ENCODE measurements at places on chromosomes 16 and 17.

DNA sequence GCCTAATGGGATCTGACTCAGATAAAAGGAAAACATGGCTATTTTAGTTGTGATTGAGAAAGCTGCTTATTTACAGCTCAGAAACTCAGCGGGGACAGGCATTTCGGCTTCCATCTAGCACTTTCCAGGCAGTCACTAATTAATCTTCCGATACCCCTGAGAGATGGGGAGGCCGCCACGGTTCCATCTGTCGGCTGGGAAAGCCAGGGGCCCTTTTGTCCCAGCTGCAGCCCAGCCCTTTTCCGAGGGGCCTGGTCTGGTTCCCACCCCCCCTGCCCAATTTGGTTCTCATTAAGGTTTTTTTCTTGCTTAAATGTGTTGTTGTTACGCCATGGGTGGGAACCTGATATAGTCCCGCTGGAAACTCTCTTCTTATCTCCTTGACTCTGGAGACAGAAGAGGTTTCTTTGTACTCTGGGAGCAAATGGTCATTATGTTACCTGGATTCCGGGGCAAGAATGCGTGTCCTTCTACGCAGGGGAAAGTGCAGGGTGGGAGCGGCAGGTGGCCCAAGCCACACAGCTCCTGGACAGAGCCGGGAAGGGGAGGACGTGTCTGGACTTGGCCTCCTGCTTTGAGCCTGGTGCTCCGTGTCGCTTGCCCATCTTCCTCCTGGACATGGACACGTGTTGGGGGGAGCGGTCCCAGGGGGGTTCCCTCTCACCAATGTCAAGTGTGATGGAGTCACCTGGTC, 50.9 kb upstream of the GSE1 start:
- no peak for DNase-seq

DNA sequence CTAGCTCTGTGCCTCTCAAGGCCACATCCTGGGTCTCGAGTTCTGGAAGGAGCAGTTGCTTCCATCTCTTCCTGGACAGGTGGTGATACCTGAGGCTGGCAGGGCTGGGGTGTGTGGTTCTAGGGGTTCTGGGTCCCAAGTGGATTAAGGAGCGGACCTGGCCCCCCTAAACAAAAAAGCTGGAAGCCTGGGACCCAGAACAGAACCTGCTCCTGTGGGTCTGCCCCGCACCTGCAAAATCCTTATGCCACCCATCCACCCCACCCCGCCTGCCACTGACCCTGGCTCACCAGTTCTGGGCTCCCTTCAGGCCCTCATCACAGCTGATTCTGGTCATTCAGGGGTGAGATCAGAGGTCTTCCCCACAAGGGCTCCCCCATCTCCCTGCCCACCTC, 44.8 kb downstream of the ADCY7 start:
- no peak for DNase-seq

DNA sequence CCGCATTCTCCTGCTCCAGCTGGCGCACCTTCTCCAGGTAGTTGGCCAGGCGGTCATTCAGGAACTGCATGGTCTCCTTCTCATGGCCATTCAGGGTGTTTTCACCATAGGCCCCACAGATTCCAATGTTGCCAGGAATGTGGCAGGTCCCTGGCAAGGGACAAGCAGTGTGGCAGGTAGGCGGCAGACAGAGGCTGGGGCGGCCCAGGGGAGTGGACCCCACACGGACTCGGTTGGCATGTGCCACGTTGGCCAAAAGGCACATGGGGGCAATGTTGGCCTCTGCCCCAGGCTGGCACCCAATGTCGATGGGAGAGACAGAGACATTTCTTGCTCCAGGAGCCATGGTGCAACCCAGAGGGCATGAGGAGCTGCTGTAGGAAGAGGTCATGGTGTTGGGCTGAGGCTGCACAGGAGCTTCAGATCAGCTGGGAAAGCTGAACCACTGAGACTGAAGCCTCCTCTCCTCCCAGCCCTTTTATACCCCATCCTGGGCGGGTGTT, at the start of gene KRT38:
KRT38 (minus strand) TSS at position 453 of the 503 bp plus-strand sequence; CDS start at position 391, 62 bp downstream.
- DNase-seq, result no peak

DNA sequence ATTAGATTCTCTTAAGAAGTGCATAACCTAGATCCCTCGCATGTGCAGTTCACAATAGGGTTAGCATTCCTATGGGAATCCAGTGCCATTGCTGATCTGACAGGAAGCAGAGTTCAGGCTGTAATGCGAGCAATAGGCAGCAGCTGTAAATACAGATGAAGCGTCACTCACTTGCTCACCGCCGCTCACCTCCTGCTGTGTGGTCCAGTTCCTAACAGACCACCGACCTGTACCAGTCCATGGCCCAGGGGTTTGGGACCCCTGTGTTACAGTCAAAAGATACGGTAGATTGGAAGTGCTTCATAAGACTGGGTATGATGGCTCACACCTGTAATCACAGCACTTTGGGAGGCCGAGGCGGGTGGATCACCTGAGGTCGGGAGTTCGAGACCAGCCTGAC, 2.8 kb downstream of the STAT5A start:
- DNase-seq, result no peak

GRCh38 chr17:66677201-66677981, 157.5 kb upstream of the CACNG5 start:
- no peak for DNase-seq

- no peak for DNase-seq
These were observed 41.5 kb upstream of the TEKT3 start for GRCh38 chr17:15382914-15383313.

- no peak for DNase-seq
These were observed 161.3 kb downstream of the RPTOR start for GRCh38 chr17:80705988-80706387.

DNA sequence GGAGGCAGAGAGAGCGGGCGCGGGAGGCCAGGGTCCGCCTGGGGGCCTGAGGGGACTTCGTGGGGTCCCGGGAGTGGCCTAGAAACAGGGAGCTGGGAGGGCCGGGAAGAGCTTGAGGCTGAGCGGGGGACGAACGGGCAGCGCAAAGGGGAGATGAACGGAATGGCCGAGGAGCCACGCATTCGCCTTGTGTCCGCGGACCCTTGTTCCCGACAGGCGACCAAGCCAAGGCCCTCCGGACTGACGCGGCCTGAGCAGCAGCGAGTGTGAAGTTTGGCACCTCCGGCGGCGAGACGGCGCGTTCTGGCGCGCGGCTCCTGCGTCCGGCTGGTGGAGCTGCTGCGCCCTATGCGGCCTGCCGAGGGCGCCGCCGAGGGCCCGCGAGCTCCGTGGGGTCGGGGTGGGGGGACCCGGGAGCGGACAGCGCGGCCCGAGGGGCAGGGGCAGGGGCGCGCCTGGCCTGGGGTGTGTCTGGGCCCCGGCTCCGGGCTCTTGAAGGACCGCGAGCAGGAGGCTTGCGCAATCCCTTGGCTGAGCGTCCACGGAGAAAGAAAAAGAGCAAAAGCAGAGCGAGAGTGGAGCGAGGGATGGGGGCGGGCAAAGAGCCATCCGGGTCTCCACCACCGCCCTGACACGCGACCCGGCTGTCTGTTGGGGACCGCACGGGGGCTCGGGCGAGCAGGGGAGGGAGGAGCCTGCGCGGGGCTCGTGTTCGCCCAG, 1.2 kb upstream of the CBX4 start:
- no peak for DNase-seq

- DNase-seq, result no peak
These were observed 19.2 kb upstream of the SLC46A1 start for GRCh38 chr17:28425206-28425605.

All from activated CD4-positive, alpha-beta T cell treated with anti-CD3 and anti-CD28 coated beads, Interleukin-2, amount 50 U/mL, for 48 hours (primary cell).